ENCODE measurements at places on chromosomes 16 and 17. TPM values are rescaled to one million over a fixed set of nuclear protein-coding genes. Genes with fewer than 3 reads are reported as not detected.

The SPNS1 gene
- total RNA-seq: 14.3 TPM

The WFIKKN1 gene
- 0.27 TPM for total RNA-seq

The NOD2 gene
- 2.5 TPM for total RNA-seq

The KRT9 gene
- not detected for total RNA-seq

The TNFRSF17 gene
- total RNA-seq: not detected

The PERCC1 gene
- total RNA-seq: not detected

The BMERB1 gene
- 81.7 TPM for total RNA-seq

The ADPRM gene
- 16.6 TPM for total RNA-seq

The HOXB5 gene
- total RNA-seq: 1.5 TPM

The TBC1D3D gene
- not detected for total RNA-seq

The PTGES3L gene
- total RNA-seq: 9.5 TPM

The MYOCD gene
- 122 TPM for total RNA-seq

The NACA2 gene
- not detected for total RNA-seq

The TEX19 gene
- not detected for total RNA-seq

The SLC16A6 gene
- total RNA-seq: not detected

The ZNF213 gene
- 10.5 TPM for total RNA-seq

The EPOP gene
- total RNA-seq: 2.0 TPM

The GPRC5C gene
- 16.9 TPM for total RNA-seq

The PYY gene
- total RNA-seq: 3.2 TPM

The KRTAP17-1 gene
- total RNA-seq: not detected

The OR1A1 gene
- not detected for total RNA-seq

The PDILT gene
- total RNA-seq: not detected

The CMTM4 gene
- 8.0 TPM for total RNA-seq

The TMEM98 gene
- total RNA-seq: 51.5 TPM

The TEFM gene
- total RNA-seq: 6.9 TPM

The MEOX1 gene
- 2.5 TPM for total RNA-seq

The CMTM2 gene
- total RNA-seq: not detected

The KRTAP9-4 gene
- not detected for total RNA-seq

The RTN4RL1 gene
- 0.16 TPM for total RNA-seq

The SLC6A2 gene
- total RNA-seq: not detected

The ABCC3 gene
- total RNA-seq: 2.5 TPM

The CDRT15 gene
- total RNA-seq: not detected

The UBFD1 gene
- 101 TPM for total RNA-seq

The ABCA3 gene
- 6.4 TPM for total RNA-seq

The RNF166 gene
- total RNA-seq: 16.9 TPM

The E4F1 gene
- total RNA-seq: 17.4 TPM

The ARMC5 gene
- total RNA-seq: 3.9 TPM
